RKO (cell line): ENCODE measurements at places on chromosomes 12 and 14.

GRCh38 chr12:5217936-5218335, 174.3 kb downstream of the KCNA5 start:
- DNase-seq = no peak

- DNase-seq = no peak
These were observed 99.7 kb upstream of the SYT1 start for GRCh38 chr12:78764913-78765312.

DNA sequence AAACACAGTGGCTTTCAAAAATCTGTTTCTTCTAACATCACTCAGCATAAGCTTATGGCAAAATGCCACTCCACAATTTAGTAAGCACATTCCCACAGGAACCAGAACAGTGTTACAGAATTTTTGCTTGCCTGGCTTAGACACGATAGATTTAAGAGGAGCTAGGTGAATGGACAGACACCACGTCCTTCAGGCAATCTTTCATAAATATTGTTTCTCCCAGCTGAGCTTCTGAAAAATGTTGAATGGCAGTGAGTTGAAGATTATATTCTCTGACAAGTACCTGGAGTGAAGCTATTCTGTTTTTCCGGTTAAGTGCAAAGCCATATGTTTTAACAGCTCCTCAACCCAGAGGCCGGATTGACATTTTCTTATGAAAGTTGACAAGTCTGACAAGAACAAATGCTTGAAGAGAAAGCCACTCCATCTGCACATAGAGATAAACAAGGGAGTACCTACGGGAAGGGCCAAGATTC, 102.0 kb downstream of the FSCB start:
- no peak for DNase-seq

DNA sequence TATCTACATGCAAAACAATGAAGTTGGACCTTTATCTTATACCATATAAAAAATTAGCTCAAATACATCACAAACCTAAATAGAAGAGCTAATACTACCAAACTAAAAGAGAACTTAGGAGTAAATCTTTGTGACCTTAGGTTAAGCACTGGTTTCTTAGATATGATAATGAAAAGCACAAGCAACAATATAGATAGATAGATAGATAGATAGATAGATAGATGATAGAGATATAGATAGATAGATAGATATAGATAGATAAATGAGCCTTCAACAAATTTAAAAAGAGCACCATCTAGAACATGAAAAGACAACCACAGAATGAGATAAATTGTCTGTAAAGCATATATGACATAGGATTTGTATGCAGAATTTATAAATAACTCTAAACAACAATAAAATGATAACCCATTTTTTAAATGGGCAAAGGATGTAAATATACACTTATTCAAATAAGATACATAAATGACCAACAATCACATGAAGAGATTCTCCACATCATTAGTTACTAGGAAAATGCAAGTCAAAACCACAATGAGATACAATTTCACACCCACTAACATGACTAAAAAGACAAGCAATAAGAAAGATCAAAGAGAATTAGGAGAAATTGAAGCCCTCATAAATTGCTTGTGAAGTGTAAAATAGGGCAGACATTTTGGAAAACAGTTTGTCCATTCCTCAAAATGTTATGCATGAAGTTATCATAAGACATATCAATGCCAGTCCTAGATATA, 293.7 kb downstream of the BTG1 start:
- no peak for DNase-seq

- no peak for DNase-seq
These were observed 108.0 kb downstream of the KITLG start for GRCh38 chr12:88472248-88472647.
